Activated naive CD4-positive, alpha-beta T cell treated with anti-CD3 and anti-CD28 coated beads, Interleukin-2, amount 50 U/mL, for 72 hours (primary cell): ENCODE measurements at places on chromosomes 7 and 10.

- DNase-seq, result no peak
These were observed 168.8 kb upstream of the RHOBTB1 start for GRCh38 chr10:61112771-61113170.

DNA sequence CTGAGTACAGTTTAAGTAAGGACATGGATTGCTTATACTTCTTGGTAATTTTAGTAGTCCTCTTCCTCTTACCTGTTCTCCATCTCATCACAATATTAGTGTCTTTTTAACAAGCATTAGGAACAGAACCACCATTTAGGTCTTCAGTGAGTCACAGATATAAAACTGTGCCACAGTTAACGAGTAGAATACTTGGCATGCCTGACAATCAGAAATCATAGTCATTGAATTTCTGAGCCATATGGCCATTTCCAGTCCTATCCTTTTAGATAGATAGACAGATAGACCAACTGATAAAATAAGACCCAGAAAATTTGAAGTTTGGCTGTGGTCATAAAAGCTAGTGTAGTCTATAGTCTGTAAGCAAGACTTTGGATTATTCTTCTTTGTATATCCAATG is 71.1 kb downstream of the GBF1 start:
- DNase-seq, result no peak

GRCh38 chr7:98841179-98841997 is 28.4 kb downstream of the TMEM130 start:
- peak; percentile 62 for DNase-seq

GRCh38 chr10:109624939-109625338 is 298.4 kb downstream of the XPNPEP1 start:
- no peak for DNase-seq

GRCh38 chr7:21338728-21339164 is 89.1 kb upstream of the SP4 start:
- DNase-seq, result peak; percentile 65

DNA sequence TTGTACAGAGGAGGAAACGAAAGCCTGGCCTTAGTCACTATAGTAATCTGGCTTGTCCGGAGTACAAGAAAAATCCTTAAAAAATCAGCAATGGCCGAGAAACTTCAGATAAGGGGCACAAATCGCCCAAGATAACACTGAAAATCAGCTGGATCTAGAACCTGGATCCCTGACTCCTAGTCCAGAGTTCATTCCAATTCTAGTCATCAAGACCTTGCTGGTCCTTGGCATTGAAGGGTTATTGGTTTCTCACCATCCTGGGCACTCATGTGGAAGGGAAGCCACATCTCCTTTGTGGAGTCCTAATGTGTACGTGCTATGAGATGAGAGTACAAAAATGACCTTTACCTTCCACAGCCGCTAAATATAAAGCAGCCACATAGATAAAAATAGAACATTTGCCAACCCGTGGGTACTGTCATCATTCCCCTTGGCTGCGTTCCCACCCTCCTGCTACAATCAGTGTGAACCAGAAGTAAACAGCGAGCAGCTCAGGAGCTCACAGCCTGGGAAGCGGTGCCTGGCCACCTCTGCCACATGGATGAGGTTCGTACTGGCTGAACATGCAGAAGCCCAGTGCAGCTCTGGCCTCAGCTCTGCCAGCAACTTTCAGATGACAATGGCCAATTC is 116.0 kb upstream of the PDLIM1 start:
- DNase-seq, result no peak

DNA sequence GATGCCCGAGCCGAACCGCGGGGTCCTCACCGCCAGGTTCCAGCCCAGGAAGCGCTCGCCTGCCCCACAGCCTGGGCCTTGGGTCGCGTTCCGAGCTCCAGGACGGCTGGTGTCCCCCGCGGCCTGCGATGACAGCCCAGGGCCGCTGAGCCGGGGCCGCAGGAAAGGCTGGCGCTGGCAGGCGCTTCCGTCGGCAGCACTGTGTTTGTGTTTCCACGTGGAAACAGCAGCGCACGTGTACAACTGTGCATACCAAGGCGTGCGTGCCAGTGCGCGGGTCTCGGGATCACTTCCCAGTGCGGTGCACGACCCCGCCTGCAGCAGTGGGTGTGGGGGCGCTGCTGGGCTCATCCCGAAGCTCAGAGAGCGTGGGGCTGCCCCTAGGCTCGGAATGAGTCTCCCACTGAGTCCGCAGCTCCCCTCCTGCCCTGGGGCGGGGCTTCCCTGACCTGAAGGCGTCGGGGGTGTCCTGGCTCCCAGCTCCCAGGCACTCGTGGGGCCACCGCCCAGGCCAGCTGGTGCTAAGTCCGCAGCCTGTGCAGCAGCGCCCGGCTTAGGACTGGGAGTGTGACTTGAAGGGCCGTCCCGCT is 17.2 kb downstream of the AP5Z1 start:
- DNase-seq, result no peak

DNA sequence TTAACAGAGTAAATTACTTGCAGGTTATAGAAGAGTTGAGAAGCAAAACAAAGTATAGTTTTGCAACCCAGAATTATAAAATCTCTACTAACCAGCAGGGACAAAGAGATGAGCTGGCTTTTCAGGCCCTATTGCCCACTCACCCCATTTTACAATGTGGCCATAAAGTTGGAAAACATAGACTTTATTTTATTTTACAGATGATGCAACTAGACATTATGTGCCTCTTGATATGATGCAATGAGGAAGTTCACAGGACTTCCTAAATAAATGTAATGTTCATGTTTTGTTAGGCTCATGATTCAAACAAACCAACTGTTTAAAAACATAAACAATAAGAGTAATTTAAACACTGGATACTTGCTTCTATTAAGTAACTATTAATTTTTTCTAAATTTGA is 141.1 kb upstream of the WNT16 start:
- DNase-seq, result no peak

- DNase-seq, result no peak
These were observed 41.6 kb downstream of the CDC123 start for GRCh38 chr10:12237265-12238220.

DNA sequence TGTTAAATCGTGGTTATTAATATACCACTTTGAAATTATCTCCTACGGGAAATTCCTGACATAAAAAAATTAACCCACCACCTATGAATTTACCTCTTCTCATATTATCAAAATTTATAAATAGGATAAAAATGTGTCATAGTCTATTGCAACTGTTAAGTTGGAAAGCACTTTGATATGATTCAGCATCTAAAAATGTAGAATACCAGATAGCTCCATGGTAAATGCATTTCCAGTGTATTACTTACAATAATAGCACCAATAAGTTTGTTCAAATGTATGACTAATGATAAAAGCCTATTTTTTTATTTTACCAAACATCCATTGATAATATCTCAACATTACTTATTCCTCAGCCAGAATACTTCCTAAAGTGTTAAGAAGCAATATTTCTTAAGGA is 13.6 kb upstream of the KCND2 start:
- DNase-seq, result no peak
